ENCODE measurements at places on chromosomes 2 and 18. TPM values are rescaled to one million over a fixed set of nuclear protein-coding genes. Genes with fewer than 3 reads are reported as not detected.

GRCh38 chr18:9993521-9994025 is 79.8 kb downstream of the VAPA start:
- DNase-seq, result no peak

The LCT gene
- total RNA-seq, result not detected

The TYMS gene
- total RNA-seq, result 1.3 TPM

The RBKS gene
- 1.1 TPM for total RNA-seq

- DNase-seq, result no peak
Measured at GRCh38 chr2:86298411-86299390, 38.7 kb downstream of the REEP1 start.
